NCI-H1694 (cell line): ENCODE measurements at places on chromosomes 6 and 20.
A peak's percentile ranks its signal among the peaks of the same experiment; 100 is the strongest.

DNA sequence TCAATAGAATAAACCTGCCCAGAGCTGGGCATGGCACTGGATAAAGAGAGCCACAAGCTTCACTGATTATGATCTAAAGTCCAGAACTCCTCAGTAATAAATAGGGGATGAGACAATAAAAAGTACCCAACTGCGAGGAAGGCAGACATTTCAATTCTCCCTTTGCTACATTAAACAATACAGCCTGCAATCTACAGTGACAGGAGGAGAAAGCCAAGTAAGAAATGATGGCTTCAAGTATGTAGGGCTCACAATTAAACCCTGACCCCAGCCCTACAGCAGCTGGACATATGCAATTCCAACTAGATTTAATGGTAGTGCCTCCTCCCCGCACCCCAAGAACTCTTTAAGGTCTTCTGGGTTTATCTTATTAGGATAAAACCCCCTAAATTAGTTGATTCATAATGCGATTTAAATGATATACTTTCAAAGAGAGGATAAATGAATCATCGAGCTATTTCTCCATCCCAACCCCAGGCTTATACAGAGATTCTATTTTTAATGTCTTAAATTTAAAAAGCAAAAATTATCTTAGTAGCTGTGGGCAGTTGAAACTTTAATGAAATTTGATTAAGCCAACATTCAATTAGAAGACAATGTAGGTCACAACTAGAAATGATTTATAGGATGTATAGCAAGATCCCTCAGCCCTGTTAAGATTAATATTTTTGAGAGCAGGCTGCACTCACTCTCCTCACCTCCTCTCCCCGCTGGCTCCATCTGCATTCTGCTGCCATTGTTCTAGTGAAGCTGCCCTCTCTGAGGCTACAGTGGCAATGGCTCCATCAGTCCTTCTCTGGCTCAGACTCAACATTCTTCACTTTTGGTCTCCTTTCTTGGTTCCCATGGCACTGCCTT lies 57.1 kb downstream of the OGFRL1 start:
- DNase-seq, result no peak

DNA sequence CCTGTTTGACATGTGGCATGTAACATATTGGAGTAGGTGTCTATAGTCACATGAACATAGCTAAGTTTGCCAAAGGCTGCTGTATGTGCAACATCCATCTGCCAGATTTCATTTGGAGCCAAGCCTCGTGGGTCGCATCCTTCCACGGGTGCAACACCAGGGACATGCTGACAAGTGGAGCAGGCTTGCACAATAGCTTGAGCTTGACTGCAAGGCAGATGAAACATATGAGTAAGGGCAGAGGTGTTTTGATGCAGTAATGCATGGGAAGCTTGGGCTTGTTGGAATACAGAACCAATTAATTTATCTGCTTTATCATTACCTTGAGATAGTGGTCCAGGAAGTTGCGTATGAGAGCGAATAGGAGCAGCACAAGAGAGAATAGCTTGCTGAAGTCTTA lies 74.1 kb upstream of the BTN3A2 start:
- no peak for DNase-seq

GRCh38 chr20:2449386-2449785 lies 21.2 kb downstream of the SNRPB start:
- no peak for DNase-seq

DNA sequence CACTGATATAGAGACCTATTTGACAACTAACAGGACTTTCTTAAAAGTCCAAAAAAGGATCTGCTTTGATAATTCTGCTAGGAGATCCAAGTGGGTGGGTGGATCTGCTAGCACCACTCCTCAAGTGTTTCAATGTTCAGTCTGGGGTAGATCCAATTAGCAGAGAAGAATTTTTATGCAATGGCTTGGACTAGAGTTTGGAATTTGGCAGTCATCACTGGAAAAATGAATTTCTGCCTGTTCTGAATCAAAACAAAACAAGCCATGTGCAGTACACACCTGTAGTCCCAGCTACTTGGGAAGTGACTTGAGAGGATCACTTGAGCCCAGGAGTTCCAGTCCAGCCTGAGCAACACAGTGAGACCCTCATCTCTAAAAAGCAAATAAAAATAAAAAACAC lies 12.6 kb upstream of the GNMT start:
- no peak for DNase-seq

DNA sequence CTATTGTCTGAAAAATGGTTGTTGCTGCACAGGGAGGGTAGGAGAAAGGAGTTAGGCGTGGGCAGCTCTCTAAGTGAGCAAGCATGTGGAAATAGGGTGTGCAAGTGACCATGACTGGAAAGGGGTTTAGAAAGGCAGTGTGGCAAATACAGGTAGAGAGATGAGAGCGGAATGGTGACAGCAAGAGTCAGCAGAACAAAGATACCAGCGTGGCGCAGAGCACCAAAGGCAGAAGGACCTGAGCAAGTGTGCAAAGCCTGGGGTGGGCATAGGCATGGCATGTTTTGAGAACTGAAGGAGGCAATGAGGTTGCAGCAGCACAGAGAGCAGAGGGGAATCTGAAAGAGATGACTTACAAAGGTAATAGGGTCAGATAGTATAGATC lies 17.0 kb downstream of the RNF217 start:
- DNase-seq, result no peak

- no peak for DNase-seq
These were observed 15.0 kb downstream of the PBOV1 start for GRCh38 chr6:138203315-138203714.

DNA sequence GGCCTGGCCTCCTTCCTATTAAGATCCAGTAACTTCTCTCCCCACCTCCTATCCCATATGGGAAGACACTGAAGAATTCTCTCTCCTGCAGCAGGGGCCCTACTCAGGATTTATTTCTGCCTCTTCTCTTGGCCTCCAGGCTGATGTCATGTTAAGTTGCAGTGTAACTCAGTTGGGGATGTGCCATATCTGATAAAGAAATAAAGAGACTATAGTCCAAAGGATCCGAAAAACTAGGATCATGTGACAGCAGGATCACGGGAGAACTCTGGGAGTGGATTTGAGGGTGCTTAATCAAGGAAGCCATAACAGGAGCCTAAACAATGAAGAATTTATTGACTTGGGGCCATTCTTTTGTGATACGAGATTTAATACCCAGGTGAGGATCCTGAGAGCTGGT lies 38.5 kb upstream of the TGM6 start:
- DNase-seq, result no peak

GRCh38 chr20:17629678-17630089 lies 52.4 kb downstream of the RRBP1 start:
- DNase-seq, result no peak

DNA sequence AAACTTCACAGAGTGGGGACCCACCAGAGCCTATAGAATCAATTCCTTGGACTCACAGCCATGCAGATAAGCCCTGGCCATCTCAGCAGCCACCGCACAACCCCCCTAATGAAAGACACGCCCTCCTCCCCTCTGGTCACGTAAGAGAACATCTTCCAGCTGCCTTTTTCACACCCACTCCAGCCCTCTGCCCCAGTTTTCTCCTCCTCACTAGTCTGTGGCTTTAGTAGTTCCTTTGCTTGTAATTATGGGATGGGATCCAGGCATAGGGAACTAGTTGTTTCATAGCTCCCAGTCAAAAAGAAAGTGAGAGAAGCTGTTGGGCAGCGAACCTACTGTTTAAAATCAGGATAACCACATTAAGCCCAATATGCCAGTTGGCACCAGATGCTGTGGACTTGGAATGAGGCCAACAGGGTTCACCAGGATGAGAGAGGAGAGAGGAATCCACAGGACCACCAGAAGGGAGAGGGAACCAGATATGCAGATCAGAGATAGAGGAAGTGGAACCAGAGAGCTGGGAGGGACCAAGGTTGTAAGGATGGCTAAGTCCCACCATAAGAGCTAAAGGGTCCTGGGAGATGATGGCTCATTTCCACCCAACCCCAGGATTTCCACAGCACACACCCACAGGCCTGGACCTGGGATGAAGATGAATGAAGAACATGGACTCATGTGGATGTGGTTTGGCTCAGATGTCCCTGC lies 9.0 kb upstream of the BTN3A1 start:
- DNase-seq, result peak; percentile 47

DNA sequence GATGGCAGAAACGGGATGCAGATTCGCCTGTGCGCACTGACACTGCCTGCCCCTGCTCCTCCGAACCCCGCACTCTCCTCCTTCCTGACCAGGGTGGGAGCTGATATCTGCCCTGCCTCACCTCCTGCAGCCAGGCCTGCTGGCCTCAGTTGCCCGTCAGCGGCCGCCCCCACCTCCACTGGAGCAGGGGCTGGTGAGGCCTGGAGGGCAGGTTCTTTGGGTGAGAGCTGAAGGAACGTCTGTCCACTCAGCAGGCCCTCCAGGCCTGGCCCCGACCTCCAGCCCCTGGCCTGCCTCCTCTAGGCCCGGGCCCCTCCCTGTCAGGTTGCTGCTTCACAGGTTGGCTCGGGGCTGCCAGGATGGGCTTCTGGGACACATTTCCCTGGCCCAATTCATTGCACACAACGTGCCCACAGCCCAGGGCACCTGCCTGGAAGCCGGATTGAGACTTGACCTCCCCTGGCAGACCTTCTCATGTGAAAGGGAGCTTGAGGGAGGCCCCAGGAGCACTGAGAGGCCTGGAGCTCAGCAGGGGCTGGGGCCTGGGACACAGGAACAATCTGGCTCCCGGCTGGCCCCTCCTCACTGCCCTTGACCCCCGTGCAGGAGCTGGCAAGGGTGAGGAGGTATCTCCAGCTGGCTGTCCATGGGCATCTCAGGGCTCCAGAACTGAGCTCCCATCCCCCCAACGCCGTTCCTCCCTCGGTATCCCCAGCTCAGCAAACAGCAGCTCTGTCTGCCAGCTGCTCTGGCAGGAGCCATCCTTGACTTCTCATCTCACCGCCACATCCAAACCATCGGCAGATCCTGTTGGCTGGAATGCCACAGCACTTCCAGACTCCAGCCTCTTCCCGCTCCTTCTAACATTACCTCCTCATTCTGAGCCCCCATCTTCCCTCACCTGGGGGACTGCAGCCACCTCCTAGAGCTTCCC lies 39.5 kb downstream of the SPDEF start:
- DNase-seq, result no peak

- no peak for DNase-seq
These were observed 41.5 kb upstream of the ZNF337 start for GRCh38 chr20:25738198-25738597.

DNA sequence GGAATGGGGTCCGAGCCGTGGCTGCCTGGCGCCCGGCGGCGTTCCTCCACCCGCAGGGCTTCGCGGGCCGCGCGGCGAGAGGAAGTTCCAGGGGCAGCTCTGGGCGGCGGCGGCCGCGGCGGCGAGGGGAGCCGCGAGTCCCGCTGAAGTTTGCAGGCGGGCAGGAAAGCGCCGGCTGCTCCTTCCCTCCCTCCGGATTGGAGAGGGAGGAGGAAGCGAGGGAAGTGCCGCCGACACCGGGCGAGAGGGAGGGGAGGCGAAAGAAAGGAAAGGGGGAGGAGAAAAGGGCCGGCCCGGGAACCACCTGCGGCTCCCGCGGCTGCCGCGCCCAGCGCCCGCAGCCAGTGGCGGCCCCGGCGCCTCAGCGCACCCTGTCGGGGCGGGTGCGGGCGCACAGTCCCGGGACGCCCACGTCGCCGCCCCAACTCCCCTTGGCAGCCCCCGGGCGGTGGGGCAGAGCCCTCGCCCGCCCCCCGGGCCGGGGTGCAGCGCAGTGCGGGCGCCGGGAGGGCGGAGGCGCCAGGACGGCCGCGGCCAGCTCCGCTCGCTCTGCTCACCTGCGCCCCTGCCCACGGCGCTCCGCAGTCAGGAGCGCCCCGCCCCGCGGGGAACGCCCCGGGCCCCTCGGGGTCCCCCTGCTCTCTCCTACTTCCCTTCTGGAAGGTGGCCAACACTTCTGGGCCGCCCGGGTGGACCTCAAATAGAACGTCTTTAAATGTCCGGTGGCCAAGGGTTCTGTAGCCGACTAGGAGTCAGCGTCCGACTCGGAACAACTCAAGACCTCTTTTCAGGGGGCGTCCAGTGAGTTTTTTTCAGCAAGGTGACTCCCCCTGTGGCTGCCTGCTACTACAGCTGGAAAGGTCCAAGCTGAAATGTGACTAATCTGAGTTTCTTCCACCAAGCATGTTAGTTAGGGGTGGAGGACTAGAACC lies 80.3 kb upstream of the CCDC28A start:
- DNase-seq, result peak; percentile 22

GRCh38 chr20:34571753-34572152 lies 13.2 kb downstream of the MAP1LC3A start:
- DNase-seq, result no peak

DNA sequence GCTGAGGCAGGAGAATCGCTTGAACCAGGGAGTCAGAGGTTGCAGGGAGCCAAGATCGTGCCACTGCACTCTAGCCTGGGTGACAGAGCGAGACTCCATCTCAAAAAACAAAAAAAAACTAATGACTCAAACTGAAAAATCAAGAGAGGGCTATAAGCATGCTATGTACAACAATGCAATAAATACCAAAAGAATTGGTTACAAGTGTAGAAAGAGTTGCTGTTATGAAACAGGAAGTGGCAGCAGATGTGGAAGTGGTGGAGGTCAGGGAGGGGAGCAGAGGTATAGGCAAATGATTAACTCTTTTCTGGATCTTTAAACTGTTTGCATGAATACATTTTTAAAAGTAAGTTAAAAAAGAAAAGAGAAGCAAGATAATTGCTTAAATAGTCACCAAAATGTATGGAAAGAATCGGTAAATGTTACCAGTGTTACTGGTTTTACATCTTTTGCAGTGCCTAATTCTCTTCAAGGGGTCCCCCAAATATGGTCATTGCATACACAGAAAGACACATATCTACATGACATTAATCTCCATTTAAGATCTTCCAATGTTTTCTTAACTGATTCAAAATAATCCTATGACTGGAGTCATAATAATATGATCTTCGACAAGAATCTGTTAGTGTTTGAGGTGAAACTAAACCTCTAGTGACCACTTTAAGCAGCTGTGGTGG lies 15.0 kb downstream of the CALHM6 start:
- no peak for DNase-seq
